ENCODE measurements at places on chromosomes 1 and 21.

- DNase-seq, result no peak
These were observed 62.3 kb downstream of the PRKAA2 start for GRCh38 chr1:56707379-56707778.

GRCh38 chr1:55446351-55446750 lies 231.2 kb upstream of the USP24 start:
- no peak for DNase-seq

DNA sequence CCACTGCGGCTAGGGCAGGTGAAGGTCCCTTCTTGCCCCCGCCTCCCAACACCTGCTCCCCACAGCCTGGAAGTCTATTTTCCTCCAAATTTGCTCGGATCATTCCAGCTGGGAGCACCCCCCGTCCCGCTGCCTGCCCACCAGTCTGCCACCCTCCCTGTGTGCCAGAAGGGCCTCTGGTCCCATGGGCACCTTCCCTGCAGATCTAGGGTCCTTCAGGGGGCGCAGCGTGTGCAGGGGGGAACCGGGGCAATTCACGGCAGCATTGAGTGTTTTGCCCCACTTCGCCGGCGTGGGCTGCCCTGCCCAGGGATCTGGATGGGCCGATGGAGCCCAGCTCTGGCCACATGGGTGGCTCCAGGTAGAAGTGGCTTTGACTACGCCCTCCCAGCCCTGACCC lies 26.3 kb upstream of the PEX10 start:
- DNase-seq, result no peak

DNA sequence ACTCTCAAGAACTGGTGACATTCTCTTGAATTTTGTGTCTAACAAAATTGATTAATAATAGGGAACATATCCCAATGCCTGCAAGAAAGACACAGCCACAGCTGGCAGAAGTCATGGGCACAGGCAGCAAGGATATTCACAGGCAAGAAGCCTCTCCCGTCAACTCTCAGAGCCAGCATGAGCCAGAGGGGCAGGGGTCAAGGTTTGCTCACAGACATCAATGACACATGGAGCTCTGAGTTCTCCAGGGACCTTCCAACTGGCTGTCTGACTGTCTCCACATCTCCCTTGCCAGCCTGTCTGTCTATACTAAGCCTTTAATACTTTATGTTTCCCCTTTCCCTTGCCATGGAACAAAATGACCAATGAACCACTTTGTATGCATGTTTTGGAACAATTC lies 101.5 kb upstream of the RAB4A start:
- no peak for DNase-seq

DNA sequence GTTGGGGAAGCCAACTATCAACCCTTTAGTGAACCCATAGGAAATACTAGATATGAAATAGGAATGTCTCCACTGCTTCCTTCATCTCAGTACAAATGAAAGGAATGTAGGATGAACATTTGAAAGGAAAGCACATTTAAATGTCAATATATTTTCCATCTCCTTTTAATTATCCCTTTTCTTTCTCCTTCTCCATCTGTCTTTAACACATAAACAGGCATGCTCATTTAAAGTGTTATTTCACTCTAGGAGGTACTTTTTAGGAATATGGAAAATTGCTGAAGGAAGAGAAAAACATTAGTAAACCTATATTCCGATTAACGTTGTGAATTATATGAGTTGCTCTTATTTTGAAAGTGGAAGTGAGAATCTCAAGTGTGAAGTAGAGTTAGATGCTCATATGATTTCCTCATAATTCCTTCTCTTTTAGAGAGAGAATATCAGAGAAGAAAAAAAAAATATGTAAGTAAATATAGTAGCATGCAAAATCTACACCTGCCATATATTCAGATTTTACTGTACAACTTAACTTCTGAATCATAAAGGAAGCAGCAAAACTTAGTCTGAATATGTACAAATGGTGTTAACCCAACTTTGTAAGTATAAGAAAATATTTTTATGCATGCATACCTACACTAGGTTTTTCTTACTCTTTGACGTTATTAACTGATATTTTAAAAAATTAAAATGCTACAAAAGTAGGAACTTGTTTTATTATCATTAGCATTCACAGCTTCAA lies 406.9 kb upstream of the B3GALT2 start:
- DNase-seq, result no peak

DNA sequence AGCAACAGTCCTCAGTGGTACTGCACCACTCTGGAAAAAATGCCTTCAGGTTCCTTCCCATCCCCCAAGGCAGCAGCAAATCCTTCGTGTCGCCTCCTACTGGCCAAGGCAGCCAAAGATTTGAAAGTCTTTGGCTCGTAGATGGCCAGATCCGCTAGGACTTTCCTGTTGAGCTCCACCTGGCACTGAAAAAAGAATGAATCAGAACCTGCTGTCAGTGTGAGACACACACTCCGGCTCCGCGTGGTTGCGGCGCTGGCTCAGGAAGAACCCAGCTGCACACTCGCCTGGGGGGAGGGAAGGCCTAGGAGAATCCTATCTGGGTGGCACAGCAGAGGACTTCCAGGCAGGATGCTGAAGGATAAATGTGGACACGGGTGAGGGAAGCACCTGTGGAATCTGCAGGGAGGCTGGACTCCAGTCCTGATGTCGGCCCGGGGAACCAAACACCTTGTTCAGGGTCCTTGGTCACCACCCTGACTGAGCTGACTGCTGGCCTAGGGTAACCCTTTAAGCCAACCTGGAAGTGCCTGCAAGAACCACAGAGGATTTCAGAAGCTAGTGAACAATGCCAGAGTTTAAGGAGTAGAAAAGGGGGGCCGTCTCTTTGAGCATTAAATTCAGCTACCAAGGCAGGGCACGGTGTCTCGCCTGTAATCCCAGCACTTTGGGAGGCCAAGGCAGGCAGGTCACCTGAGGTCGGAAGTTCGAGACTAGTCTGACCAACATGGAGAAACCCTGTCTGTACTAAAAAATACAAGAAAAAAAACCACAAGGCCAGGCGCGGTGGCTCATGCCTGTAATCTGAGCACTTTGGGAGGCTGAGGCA lies 3.2 kb upstream of the CCNL2 start:
- DNase-seq, result peak; percentile 60

- DNase-seq, result no peak
These were observed 326.7 kb upstream of the RGS18 start for GRCh38 chr1:191831572-191831971.

GRCh38 chr1:17565461-17566252 lies 26.2 kb downstream of the ARHGEF10L start:
- no peak for DNase-seq

DNA sequence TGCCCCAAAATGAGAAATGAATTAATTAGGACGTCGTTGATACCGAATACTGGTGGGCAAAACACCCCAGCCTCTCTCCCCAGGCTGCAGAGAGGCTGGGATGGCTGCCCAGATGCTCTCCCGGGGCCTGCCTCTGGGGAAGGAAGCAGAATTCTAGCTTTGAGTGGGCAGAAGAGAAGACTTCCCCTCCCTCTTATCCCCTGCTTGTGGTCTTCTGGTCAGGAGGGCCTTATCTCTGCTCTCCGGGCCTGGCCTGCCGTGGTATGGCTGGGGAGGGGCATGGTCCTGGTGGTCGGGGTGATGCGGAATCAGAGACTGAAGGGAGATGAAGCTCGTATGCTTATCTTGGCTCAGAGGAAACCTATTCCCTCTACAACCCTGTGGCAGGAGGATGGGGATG lies 9.8 kb upstream of the CSF3R start:
- no peak for DNase-seq

DNA sequence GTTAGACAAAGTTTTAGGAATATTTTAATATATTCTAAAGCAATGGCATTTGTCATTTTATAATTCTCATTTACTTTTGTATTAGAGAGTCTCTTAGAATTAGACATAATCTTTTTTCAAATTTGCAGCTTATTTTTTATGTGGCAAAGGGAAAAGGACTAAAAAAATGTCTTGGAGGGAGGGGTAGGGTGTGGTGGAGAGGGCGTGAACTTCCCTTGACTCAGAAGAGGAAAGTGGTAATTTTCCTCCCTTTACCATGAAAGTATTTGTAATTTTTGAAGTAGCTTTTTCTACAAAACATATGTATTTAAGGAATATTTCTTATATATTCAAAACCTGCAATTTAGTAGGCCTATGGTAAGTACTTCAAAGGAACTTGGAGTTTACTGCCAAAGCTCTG lies 6.9 kb upstream of the RABGAP1L start:
- DNase-seq, result no peak

- no peak for DNase-seq
These were observed 196.7 kb upstream of the DAB1 start for GRCh38 chr1:57620605-57621004.

DNA sequence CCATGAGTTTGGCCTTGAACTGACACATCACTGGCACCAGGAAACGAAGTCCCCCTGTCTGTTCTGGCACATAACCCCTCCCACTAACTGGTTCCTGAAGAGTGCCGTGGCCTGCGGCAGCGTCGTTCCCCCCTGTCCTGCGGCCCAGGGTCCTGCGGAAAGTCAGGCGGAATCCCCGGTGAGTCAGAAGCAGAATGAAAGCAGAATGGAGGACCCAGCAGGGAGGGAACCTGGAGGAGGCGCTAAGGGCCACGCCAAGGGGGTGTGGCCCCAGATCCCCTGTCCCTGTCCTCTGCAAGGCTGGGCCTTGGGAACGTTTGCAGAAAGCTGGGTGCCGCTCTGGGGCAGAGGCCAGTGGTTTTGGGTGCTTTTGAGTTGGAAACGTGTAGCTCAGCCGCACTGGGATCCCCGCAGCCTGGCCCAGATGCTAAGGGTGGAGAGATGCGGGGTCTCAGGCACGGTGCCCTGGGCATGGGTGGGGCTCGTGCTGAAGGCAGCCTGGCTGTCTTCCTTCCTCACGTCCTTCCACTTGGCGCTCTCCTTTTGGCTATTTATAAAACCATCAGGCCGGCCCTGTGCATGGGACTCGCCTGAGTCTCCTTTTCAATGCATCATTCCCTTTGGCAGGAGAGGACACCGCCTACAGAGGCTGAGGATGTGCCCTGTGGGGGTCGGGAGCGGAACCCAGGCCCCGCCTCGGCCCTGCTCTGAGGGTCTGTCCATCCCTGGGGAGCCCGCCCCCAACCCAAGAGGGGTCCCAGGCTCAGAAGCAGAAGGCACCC lies 36.2 kb downstream of the TP73 start:
- DNase-seq, result peak; percentile 10

- peak; percentile 49 for DNase-seq
These were observed 43.7 kb downstream of the MRPL39 start for GRCh38 chr21:25563361-25564116.

DNA sequence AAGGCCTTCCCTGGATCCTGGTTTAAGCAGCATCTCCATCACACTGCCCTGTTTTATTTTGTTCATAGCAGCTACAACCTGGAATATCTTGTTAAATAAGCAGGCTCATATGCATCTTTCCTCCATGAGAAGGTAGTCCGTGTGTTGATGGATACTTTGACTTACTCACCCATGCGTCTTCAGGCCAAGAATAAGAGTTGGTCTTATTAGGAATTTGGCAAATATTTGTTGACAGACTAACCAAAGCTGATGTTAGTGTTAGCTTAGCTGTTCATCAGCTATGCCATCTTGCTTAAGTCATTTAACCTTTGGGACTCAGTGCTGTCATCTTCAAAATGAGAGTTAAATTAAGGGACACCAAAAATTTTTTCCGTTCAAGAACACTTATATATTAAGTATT lies 59.2 kb downstream of the SASS6 start:
- DNase-seq, result no peak

DNA sequence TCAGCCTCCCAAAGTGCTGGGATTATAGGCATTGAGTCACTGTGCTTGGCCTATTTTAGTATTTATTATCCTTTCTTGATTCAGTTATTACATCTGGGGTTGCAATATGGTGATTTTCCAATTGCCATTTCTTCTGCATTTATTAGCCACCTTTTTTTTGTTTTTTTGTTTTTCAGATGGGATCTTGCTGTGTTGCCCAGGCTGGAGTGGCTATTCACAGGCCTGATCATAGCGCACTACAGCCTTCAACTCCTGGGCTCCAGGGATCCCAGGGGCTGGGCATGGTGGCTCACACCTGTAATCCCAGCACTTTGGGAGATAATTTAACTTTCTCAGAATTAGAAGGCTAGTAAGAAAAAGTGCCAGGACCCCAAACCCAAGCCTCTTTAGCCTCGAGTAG lies 82.1 kb upstream of the PGD start:
- no peak for DNase-seq

DNA sequence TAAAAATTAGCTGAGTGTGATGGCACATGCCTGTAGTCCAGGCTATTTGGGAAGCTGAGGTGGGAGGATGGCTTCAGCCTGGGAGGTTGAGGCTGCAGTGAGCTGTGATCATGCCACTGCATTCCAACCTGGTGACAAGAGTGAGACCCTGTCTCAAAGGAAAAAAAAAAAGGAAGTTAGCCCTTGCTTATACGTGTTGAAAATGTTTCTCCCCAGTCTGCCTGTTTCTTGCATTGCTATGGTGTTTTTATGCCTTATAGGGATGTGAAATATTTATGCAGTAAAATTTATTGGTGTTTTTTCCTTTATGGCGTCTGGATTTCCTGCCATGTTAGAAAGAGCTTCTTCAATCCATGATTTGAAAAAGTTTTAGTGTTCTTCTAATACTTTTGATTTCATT lies 3.6 kb upstream of the RERE start:
- no peak for DNase-seq

DNA sequence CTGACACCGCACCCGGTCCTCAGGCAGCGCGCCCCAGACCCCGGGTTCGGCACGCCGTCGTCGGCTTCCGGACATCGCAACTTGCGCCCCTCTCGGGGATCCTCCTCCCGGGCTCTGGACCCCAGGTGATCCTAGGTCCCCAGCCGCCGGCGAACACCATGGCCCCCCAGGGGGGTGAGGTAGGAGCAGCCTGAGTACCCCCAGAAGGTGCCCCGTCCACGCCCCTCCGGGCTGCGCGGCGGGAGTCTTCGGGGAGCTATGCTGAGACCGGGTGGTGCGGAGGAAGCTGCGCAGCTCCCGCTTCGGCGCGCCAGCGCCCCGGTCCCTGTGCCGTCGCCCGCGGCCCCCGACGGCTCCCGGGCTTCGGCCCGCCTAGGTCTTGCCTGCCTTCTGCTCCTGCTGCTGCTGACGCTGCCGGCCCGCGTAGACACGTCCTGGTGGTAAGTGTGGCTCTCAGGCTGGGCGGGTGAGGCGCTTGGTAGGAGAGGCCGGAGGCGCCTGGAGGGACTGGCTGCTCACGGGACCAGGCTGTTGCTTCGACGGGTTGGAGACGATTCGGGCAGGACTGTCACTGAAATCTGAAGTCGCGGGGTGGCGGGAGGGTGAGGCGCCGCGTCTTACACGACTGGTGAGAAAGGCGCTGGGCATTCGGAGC lies 367 bp downstream of the WNT2B start:
- peak; percentile 8 for DNase-seq

DNA sequence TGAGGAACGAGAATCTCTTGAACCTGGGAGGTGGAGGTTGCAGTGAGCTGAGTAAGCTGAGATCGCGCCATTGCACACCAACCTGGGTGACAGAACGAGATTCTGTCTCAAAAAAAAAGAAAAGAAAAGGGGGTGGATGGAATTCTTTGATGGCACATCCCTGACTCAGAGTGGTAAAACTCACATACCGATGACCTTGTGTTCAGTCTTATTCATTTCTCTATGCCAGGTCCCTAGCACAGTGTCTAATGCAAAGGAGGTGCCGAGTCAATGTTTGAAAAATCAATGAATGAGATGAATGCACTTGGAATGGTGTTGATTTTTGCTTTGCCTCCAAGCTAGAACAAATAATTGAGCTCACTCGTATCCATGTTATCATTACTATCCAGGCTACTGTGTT lies 18.5 kb upstream of the FAM20B start:
- no peak for DNase-seq

GRCh38 chr1:1058088-1058905 lies 15.8 kb downstream of the RNF223 start:
- DNase-seq, result no peak

GRCh38 chr1:238951809-238952208 lies 434.6 kb upstream of the CHRM3 start:
- no peak for DNase-seq

Data from activated naive CD8-positive, alpha-beta T cell treated with anti-CD3 and anti-CD28 coated beads, Interleukin-2, amount 50 U/mL, for 24 hours (primary cell).